ENCODE measurements at places on chromosomes 2 and 18.
A peak's percentile ranks its signal among the peaks of the same experiment; 100 is the strongest.

DNA sequence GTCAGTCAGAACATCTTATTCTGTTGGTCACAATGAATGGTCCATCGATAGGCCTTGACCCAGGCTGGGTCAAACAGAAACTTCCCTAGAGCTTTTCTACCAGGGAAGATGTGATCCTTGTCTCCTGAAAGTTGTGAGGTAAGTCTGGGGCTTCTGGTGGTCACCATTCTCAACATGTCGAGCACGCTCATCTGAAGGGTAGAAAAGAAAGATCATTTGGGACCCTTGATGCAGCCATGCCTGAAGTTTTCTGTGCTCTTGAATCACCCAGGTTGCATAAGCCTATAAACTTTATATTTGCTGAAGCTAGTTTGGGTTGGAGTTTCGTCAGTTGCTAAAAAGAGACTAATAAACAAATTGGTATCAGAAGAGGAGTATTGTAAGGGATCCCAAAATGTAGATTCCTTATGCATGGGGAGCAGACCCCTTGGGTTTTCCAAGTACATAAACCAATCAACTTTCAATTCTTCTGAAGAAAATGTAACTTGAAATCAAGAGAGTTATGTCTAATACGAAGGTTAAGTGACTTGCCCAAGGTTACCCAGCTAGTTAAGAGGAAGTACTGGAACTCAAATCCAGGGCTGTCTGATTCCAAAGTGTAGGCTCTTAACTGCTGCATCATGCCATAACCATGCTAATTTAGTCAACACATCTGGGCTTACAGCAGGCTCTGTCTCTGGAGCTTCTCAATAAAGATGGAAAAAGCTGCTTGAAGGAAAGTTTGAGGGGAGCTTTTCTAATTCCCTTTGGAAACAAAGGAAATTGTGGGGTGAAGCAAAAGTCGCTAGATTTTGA lies 23.2 kb downstream of the TMEM17 start:
- DNase-seq, result no peak

- no peak for DNase-seq
These were observed 113.5 kb downstream of the EFEMP1 start for GRCh38 chr2:55809875-55810621.

- no peak for DNase-seq
These were observed 1.5 kb downstream of the PXDN start for GRCh38 chr2:1742681-1743395.

DNA sequence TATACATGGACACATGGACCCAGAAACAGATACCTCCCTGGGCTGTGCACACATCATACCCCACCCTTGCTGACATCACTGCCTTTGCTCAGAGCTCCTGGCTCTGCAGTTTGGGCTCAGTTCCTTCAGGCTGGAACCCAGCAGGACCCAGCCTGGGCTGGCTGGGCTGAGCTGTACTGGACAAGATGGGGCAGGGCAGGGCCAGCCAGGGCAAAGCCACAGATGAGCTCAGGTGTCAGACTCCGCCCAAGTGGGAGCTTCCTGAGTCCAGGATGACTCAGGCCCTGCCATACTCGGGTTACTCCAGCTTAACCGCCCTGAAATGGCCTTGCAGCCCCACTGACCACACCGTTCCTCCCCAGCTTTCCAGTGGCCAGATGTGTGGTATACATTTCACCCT lies 284.9 kb downstream of the OSR1 start:
- no peak for DNase-seq

- DNase-seq, result no peak
These were observed 117.2 kb downstream of the CERS6 start for GRCh38 chr2:168573128-168573903.

- DNase-seq, result no peak
These were observed 524.7 kb upstream of the CRIM1 start for GRCh38 chr2:35830833-35831232.

- DNase-seq, result peak; percentile 30
These were observed 316.3 kb downstream of the AGPS start for GRCh38 chr2:177708660-177709444.

DNA sequence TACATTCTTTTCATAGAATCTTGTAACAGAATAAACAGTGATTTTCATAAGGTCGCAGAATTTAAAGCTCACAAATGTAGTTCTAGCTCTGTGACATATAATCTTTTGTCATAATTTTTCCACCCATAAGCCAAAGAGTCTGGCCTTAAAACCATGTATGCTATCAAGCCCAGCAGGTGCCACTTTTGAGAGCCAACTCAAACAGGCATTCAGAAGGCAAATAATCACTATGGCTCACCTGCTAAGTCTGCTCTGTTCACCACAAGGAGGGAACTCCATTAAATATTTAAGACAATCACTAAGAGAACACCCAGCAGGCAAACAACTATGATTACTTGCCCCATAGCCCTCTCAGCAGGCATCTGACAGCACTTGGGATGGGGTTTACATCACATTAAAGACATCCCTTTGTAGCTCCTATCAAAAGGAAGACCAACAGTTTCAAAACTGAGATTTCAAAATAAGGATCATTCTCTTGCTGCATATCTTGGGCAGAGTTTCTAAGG lies 241.6 kb downstream of the PDE11A start:
- DNase-seq, result no peak

GRCh38 chr2:125983364-125983763 lies 672.6 kb upstream of the GYPC start:
- no peak for DNase-seq

- DNase-seq, result no peak
These were observed 47.3 kb upstream of the MRPL33 start for GRCh38 chr2:27724191-27724590.

Data from NCI-H1105 (cell line).